Smooth muscle cell of trachea (primary cell): ENCODE measurements at places on chromosomes 2 and 18. TPM values are rescaled to one million over a fixed set of nuclear protein-coding genes. Genes with fewer than 3 reads are reported as not detected.

Gene ADCYAP1
- total RNA-seq: not detected in 2 replicates

Gene KRTCAP3
- total RNA-seq: not detected in 2 replicates

Gene ITPRIPL1
- 2.9 and 5.8 TPM in 2 replicates for total RNA-seq

Gene ZNF236
- 10.6 and 14.0 TPM in 2 replicates for total RNA-seq

Gene WDFY1
- 97.3 and 155 TPM in 2 replicates for total RNA-seq

Gene CCDC102B
- total RNA-seq: 18.2 and 51.8 TPM in 2 replicates

Gene ZC3H15
- 56.2 and 93.1 TPM in 2 replicates for total RNA-seq

Gene FRZB
- 0.17 and 0.44 TPM in 2 replicates for total RNA-seq

Gene ARID5A
- 10.9 and 15.5 TPM in 2 replicates for total RNA-seq

Gene MC4R
- not detected in 2 replicates for total RNA-seq

Gene SIX3
- total RNA-seq: not detected in 2 replicates

Gene TMEM178A
- 1.0 and 1.3 TPM in 2 replicates for total RNA-seq

Gene CCT4
- total RNA-seq: 162 and 205 TPM in 2 replicates

Gene DLGAP1
- total RNA-seq: 0.17 and 3.1 TPM in 2 replicates

Gene HOXD12
- not detected in 2 replicates for total RNA-seq

Gene IL1RL1
- total RNA-seq: 0.33 and 0.44 TPM in 2 replicates

Gene IL37
- not detected in 2 replicates for total RNA-seq

Gene DCDC2C
- total RNA-seq: not detected in 2 replicates

Gene SAG
- total RNA-seq: not detected in 2 replicates

Gene RGPD3
- total RNA-seq: 0.29 and 0.33 TPM in 2 replicates

Gene CYB5A
- 103 and 109 TPM in 2 replicates for total RNA-seq

Gene UGT1A5
- total RNA-seq: not detected in 2 replicates

Gene MALL
- 39.9 and 41.2 TPM in 2 replicates for total RNA-seq

Gene ATP6V1C2
- total RNA-seq: under 0.01 TPM in 1 of 2 replicates, not detected in the other

Gene CDKL4
- total RNA-seq: 1.2 and 1.3 TPM in 2 replicates

Gene FOXD4L1
- total RNA-seq: 0.15 and 0.17 TPM in 2 replicates

Gene TGFA
- total RNA-seq: 0.73 TPM in 1 of 2 replicates, not detected in the other

Gene SCYGR7
- not detected in 2 replicates for total RNA-seq

Gene CHMP3
- total RNA-seq: 78.2 and 139 TPM in 2 replicates

Gene SERPINB4
- not detected in 2 replicates for total RNA-seq

Gene CRACDL
- under 0.01 TPM in 1 of 2 replicates, not detected in the other for total RNA-seq

Gene FZD7
- total RNA-seq: 17.0 and 82.4 TPM in 2 replicates

Gene AP1S3
- total RNA-seq: 2.6 and 4.4 TPM in 2 replicates
